ENCODE measurements at places on chromosomes 6 and 20.

DNA sequence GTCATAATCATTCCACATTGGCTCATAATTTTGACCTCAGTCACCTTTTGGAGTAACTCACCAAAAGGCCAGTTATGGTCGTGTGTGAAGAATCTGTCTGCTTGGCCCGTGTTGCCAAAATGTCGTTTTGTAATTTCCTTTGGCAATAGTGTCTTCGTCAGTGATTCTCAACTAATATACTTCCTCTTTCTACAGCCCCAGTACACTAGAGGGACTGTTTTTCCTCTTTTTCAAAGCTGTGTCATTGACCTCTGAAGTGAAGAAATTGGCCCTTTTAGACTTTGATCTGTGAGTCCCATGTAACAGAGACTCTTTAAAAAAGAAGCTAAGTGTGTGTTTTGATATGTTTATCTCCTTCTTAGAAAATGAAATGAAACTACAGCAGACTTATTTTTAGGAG is 5.2 kb downstream of the FOXO3 start:
- DNase-seq = peak; percentile 87

- DNase-seq = no peak
These were observed 88.3 kb downstream of the SSR1 start for GRCh38 chr6:7224731-7225130.

- DNase-seq = no peak
These were observed 93.3 kb upstream of the GCM1 start for GRCh38 chr6:53241938-53242337.

- no peak for DNase-seq
These were observed 72.3 kb downstream of the MACROD2 start for GRCh38 chr20:14067603-14068002.

DNA sequence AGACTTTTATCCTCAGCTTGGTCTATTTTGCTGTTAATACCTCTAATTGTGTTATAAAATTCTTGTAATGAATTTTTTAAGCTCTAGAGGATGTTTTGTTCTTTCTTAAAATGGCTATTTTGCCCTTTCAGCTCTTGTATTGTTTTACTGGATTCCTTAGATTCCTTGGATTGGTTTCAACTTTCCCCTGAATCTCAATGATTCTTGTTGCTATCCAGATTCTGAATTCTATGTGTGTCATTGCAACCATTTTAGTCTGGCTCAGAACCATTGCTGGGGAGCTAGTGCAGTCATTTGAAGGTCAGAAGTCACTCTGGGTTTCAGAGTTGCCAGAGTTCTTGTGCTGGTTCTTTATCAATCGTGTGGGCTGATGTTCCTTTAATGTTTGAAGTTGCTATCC is 37.1 kb downstream of the OTOR start:
- DNase-seq = no peak

GRCh38 chr20:31630187-31630790 is 7.4 kb upstream of the COX4I2 start:
- DNase-seq = peak; percentile 21

DNA sequence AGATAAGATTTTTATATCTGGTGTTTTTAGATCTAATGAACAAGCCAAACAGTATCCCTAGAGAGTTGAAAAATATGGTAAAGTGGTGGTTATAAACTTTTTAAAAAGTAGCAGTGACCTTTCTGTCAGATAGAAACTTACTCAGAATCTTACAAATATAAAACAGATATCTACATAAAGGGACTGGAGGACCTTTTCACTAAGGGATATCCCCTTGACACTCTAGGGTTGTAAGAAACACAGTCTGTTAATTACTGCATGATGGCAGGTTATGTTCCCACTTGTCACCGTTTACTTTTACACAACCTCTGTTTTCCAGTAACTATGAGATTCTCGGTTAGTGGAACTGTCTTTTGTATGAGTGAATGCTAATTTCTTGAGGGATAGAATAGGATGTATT is 11.5 kb downstream of the CFAP206 start:
- no peak for DNase-seq

DNA sequence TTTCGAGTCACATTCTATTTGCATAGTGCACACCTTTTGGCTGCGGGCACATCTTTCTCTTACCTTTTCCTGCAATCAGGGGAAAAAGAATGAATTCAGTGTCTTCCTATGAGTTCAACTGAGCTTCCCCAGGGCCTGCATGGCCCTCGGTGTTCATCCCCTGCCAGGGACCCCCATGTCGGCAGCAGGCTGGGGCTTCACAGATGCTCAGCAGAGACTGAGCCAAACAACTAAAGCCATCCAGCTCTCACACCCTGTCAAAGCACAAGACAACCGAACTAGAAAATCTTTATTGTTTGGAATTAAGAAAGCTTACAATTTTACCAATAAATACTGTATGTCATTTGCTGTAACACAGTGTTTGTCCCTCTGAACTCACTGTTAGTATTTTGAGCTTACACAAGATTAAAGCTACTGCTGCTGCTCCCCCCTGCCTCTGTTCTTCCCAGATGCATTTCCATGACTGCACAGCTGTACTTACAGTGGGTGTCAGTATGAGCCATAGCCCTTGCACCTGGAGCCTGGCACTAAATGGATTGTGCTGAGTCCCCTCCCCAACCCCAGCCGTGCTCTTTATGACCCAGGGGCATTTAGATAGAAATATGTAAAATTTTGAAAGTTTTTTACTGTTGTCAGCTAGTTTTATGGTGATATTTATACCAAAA is 205.8 kb downstream of the TMEM242 start:
- DNase-seq = no peak

- peak; percentile 17 for DNase-seq
These were observed 16.1 kb downstream of the TXNDC5 start for GRCh38 chr6:7894262-7895124.

GRCh38 chr20:16222859-16223411 is 350.3 kb downstream of the KIF16B start:
- DNase-seq = no peak

GRCh38 chr20:45087814-45088213 is 13.1 kb downstream of the KCNS1 start:
- no peak for DNase-seq

GRCh38 chr6:25606151-25606550 is 45.9 kb upstream of the SCGN start:
- DNase-seq = no peak

GRCh38 chr20:30811885-30812671 is 445.4 kb upstream of the DEFB115 start:
- DNase-seq = peak; percentile 30

- no peak for DNase-seq
These were observed 116.4 kb downstream of the FLRT3 start for GRCh38 chr20:14220986-14221385.

- DNase-seq = peak; percentile 31
These were observed 29.8 kb downstream of the TPD52L1 start for GRCh38 chr6:125183391-125183790.

DNA sequence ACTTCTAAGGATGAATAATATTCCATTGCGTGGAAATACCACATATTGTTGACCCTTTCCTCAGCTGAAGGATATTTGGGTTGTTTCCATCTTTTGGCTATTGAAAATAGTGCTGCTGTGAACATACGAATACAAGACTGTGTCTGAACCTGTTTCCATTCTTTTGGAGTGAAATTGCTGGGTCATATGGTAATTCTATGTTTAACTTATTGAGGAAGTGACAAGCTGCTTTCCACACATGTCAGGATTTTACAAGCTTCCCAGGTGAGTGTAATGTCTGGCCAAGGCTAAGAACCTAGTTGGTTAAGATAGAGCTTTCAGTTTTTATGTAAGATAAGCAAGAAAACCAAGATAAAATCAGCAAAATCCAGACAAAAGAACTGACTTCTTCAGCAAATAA is 48.8 kb downstream of the PPP1R3G start:
- DNase-seq = no peak

GRCh38 chr20:9218531-9218961 is 149.7 kb downstream of the PLCB4 start:
- DNase-seq = peak; percentile 69

DNA sequence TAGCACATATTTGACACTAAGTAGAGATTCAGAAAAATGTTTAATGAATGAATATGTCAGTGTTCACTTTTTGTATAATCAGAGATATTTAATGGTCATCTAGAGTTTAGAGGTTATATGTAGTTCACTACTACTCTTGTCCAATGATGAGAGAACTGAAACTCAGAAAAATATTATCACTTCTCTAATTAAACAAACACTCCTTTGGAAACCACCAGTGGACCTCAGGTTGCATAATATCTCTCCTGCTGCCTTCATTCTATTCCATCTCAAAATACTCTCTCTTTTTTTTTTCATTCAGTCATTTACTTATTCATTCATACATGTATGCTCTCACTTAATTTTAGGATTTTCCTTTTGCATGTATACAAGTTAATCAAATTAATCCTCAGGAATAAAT is 423.1 kb upstream of the RNF217 start:
- no peak for DNase-seq

DNA sequence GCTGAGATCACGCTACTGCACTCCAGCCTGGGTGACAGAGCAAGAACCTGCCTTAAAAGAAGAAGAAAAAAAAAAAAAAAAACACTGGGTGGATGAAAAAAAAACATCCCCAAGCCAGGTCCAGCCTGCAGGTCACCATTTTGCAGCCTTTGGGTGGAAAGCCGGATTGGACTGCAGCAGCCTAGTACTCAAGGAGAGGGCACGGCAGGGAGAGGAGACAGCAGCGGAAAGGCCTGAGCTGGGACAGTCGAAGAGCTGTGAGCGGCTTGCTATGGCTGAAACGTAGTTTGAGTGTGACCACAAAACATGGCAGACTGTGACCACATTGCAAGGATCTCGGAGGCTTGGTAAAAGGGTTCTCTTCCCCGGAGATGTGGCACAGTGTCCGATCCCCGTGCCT is 173.0 kb downstream of the NFATC2 start:
- DNase-seq = no peak

DNA sequence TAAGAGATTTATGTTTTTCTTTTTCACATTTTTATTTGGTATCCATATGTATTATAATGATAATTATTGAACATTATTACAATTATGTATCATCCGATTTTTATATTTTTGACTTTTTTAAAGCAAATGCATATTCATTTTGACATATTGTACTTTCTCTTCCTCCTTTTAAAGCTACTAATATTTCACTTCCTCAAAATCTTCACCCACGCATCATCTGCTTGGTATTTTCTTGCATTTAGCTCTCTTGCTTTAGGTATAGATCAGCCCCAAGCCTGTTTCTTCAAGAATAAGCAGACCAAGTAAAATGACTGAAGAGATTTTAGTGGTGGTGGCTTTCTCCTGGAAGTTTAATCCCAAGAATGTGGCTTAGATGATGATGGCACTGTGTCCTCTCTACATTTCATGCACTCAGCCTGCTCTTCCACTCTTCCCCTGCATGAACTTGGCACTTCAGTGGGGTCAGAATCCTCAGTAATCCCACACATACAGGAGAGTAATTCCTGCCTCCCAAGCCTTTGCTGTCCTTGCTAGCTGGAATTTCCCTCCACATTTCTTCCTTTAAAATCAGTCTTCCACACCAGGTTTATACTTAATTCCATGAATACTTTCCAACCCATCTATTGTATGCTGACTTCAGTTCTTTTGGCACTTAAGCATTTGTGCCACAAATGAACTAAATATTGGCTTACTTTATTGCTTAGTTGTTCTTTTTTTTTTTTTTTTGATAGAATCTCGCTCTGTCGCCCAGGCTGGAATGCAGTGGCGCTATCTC is 8.2 kb downstream of the NCOA7 start:
- no peak for DNase-seq

DNA sequence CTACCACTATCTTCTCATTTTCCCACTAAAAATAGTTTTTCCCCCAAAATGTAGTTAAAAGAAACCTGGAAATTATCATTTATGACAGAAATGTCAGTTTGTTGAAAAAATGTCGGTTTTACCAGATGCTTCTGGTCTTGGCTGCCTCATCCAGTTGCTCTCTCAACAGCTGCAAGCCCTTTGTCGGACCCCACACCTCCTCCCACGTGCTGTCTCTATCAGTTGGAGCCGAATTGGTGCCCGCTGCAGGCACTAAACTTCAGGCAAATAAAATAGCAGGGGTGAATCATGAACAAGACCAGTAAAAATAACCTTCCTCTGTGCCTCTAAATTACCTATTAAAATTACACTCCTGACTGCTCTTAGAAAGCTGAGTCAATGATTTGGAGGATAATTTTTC is 129.5 kb upstream of the CEP162 start:
- DNase-seq = no peak

DNA sequence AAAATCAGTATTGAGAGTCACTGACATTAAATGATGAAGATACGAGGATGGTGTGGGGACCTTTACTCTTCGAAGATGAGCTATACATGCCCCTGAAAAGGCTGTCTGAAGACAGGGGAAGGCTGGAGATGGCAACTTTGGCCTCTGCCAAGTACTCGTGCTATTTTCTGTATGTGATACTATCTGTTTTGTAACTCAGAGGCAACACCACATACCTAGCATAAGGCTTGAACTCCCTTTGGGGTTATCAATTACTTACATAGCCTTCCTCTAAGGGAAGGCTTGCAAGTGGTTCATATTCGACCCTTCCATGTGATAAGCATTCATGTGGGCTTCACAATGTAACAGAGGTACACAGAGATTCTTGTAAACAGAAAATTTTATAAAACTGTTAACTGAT is 68.7 kb upstream of the FBXO30 start:
- no peak for DNase-seq

DNA sequence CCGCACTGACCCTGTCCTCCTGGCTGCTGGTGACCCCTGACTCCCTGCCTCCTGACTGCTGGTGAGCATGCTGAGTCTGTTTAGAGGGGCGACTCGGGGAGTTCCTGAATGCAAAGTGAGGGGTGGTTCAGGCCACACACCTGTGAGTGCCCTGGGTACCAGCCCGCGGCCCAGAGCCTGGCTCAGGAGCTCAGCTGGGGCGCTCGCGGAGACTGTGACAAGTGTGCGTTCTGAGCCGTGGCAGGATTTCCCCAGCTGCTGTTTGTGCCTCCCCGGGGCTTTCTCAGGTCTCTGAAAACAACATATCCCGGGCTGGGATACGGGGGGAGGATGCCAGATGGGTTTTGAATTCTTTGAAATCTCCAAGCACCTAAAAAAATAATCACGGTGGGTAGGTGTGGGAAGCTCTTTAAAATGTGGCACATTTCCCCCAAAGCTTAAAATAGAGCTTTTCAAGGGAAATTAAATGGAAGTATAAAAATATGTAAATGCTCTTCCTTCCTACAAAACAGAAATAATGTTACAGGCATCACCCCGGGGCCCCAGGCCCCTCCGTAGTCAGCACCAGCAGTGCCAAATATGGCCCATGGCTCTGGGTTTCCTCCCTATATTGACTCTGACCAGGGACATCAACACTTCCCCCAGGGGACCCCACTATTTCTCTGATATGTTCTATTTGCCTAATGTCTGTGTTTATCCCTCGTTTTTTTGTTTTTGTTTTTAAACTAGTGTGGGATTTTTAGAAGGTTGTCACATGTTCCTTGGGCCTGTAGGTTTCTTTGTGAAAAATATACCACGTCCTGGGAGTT is 49.9 kb upstream of the TAGAP start:
- no peak for DNase-seq

GRCh38 chr6:157693867-157694266 is 129.2 kb upstream of the SNX9 start:
- no peak for DNase-seq

DNA sequence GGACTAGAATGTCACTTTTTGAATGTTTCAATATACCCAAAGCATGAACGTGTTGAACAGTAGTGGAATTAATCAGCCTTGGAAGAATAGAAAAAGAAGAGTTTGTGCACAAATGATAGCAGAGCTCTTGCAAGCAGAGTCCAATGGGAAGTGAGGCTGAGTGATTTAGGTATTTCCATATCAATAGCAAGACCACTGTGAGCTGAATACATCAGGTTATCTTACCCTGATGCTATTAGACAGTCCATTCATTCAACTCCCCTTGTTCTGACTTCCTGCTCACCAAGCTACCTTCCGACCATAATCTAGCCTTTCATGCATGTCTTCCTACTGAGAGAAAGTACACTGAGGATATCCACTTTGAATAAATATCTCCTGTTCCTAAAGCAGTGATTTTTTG is 349.2 kb upstream of the RNF217 start:
- DNase-seq = no peak

GRCh38 chr6:111590209-111590980 is 15.3 kb downstream of the TRAF3IP2 start:
- DNase-seq = peak; percentile 62

Measured in fibroblast of villous mesenchyme (primary cell).